Activated CD4-positive, alpha-beta T cell treated with anti-CD3 and anti-CD28 coated beads, Interleukin-2, amount 50 U/mL, for 24 hours (primary cell): ENCODE measurements at places on chromosomes 7 and 10.

- DNase-seq, result no peak
Measured at GRCh38 chr10:19730167-19730906, 85.9 kb upstream of the PLXDC2 start.

GRCh38 chr7:152894295-152895170, 135.0 kb downstream of the ACTR3B start:
- no peak for DNase-seq

- DNase-seq, result no peak
Measured at GRCh38 chr7:24152356-24152755, 131.6 kb upstream of the NPY start.

- no peak for DNase-seq
Measured at GRCh38 chr7:93092757-93093370, 24.9 kb downstream of the SAMD9 start.

DNA sequence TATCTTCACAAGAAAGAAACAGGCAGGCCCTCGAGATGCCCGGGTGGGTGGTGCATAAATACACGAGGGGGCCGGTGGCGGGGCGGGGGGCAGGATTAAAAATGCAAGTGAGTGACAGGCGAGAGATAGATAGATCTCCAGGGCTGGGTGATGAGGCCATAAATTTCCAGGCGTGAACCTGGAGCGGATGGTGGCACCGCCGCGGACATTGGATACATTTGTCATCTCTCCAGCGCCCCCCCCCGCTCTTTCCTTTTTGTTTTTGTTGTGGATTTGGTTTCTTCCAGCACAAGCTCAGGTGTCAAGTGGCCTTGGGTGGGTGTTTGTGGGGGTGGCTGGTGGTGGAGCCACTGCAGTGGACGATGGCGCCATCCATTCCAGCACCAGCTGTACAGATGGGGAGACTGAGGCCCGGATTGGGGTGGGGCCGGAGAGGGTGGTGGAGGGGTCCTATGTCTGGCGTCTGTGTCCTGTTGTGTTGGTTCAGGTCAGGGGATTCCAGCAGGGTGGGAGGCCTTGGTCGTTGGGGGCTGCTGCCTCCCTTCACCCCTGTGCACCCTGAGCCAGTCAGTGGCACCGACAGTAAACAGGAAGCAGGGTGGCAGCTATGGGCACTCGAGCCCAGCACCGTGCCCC, 2.9 kb downstream of the ELFN1 start:
- no peak for DNase-seq

GRCh38 chr7:47846138-47846836, 102.0 kb downstream of the PKD1L1 start:
- DNase-seq, result no peak

DNA sequence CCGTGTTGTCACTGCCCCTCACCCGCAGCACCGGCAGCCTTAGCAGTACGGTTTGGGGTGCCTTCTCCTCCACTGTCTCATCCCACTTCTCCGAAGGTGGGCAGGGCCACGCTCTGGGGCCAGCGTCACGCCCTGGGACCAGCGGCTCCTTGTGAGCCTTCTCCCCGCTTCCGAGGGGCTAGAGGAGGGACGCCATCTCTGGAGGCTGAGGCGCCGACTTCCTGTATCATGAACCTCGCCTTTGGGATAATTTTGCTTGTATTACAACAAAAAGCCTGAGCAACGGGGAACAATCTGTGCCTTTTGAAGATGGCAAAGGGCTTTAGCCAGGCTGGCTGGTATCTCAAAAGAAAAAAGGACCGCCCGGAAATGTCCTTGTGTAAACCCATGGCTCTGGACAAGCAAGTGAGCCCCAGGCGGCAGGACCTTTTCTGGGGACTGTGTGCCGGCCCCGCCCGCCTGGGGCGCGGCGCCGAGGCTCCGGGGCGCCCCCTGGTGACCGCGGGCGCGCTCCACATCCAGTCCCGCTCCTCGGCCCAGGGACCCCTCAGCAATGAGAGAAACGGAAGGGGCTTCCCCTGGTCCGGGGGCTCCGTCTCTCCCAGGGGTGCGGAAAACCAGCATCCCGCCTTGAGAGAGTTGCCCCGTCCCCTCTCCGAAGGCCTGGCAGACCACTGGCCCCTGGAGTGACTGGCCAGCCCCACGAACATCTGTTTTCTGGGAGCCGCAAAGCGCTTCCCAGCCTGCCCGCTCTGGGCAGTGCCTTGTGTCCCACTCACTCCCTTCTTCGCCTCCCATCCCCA, 3.8 kb downstream of the DEPP1 start:
- peak; percentile 49 for DNase-seq
